Kidney epithelial cell (primary cell): ENCODE measurements at places on chromosomes 16 and 17.

- DNase-seq: no peak
These were observed 583 bp upstream of the ZNF747 start for GRCh38 chr16:30535106-30535776.

DNA sequence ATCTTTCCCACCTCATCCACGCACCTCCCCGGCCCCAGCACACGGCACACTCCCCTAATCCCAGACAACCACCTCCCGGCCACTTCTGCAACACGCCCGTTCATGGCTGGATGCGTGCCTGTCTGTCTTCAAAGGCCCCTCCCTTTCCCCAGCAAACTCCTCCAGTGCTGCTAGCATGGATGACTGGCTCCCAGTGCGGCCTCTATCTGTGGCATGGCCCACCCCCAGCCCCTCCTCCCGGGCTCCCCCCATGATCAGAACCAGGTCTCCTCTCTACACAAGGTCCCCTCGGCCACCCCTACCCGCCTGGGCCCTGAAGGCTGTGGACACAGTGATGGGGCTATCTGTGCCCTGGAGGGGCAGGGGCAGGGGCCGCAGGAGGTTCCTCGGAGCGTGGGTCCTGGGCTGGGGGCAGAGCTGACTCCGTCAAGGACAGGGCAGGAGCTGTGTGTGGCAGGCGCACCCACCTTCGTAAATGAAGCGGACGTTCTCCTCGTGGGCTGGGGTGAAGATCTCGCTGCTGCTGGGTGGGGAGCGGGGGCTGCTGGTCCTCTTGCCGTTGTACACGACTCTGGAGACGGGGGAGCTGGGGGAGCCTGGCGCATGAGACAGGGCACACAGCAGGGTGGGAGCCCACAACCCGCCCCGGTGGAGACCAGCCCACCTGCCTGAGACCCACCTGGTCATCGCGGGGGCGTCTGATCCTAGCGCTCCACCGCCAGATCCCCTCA lies 9.1 kb downstream of the MCRIP1 start:
- DNase-seq: no peak

GRCh38 chr17:6547336-6547735 lies 9.0 kb downstream of the PITPNM3 start:
- no peak for DNase-seq

GRCh38 chr16:28986046-28986445 lies 1.2 kb downstream of the LAT start:
- no peak for DNase-seq

DNA sequence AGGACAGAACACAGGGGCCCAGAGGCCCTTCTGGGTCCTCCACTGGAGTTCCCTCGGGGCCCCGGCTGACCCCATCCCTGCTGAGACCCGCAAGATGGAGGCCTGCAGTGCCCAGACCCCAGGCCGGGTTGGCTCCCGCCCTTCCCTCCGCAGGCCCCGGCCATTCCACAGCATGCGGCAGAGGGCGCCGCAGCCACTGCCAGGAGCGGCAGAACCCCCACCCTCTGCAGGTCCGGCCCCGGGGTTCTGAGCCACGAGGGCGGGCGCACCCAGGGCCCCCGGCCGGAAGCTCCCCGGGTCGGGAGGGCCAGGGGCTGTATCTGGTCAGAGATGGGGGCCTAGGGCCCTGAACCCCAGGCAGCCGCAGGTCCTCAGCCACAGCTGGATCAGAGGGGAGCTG lies 2.4 kb upstream of the PERCC1 start:
- no peak for DNase-seq

GRCh38 chr16:66539623-66540469 lies 10.1 kb downstream of the TK2 start:
- peak; percentile 94 for DNase-seq

DNA sequence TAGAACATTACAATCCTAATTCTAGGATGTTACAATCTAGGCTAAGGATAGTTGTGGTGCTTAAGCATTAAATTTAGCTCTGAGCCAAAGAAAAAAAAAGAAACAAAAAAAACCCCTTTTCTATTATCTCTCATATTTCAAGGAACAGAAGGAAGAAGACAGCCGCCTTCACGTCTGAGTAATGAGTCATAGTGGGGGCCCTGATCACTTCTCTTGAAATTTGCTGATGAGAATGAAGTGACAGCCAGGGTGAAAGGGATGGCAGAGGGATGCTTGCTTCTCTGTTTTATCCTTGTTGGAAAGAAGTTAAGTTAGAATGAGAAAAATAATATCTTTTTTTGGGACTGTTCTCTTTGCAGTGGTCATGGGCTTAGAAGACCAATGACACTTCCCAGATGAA lies 82.6 kb upstream of the MPHOSPH6 start:
- no peak for DNase-seq

- DNase-seq: no peak
These were observed 135.3 kb downstream of the WSCD1 start for GRCh38 chr17:6205525-6205924.

DNA sequence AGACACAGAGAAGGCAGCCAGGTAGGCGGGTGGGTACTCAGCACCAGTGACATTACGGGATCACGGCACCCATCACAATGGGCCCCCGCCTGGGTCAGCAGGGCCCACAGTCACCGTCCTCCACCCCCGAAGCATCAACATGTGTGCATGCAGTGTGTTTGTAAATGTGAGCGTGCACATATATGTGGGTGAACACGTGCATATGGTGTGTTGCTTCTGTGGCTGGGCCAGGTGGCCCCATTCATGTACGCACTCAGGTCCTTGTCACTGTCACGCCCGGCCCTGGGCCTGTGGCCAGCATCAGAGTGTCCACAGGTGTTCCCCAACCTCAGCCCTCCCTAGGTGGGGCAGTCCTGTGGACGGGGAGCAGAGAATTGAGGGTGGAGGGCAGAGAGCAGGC lies 37.1 kb downstream of the TNFRSF13B start:
- DNase-seq: no peak

DNA sequence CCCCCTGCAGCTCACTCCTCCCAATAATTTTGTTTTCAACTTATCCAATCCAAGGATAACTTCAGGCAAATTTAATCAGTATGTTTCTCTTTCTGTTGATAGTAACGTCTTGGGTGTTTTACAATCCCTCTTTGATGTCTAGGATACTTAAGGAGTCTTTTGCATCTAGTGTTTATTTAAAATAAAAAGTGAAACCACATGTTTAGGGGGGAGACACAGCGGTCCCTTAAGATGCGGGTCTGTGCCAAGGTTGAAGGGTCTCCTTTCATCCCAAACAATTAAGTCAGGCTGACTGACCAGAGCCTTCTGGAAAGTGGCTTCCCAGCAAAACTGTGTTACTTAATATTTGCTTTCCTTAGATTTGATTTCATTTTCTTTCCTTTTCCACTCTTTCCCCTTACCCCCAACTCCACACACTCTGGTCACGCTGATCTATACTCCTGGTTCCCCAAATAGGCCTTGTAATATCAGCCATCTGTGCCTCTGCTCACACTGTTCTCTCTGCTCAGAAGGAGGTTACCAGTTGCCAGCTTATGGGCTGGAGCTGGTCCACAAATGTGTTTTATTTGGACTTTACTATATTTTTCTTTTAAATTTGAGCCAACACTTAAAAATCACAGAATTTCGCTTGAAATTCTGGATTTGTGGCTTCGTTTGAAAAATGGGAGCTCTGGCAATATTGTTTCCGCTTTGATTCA lies 11.2 kb downstream of the ANKS4B start:
- DNase-seq: no peak

DNA sequence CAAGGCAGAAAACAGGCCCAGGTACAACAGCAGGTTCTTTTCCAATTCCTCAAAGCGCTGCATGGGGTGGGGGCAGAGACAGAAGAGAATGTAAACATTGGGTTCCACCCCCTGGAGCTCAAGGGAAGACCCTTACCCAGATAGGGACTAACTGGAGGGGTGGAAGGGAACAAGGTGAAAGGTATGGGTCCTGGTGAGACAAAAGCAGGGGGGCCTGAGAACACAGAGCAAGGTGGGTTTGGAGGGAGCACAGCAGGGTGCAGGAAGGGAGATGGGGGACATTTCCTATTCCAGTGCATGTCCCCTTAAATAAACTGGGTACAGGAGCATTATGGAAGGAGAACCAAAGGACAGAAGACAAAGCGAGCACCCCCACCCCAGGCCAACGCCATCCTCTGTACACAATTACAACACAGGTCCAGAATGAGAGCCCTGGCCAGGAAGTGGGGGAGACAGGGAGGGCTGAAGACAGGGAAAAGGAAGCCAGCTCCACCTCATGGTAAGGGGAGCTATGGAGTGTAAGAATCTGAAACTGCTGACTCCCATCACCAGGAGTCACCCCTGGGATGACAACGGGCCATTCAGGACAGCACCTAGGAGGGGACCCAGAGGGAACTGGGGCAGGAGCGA lies 2.1 kb upstream of the CD2BP2 start:
- DNase-seq: no peak

DNA sequence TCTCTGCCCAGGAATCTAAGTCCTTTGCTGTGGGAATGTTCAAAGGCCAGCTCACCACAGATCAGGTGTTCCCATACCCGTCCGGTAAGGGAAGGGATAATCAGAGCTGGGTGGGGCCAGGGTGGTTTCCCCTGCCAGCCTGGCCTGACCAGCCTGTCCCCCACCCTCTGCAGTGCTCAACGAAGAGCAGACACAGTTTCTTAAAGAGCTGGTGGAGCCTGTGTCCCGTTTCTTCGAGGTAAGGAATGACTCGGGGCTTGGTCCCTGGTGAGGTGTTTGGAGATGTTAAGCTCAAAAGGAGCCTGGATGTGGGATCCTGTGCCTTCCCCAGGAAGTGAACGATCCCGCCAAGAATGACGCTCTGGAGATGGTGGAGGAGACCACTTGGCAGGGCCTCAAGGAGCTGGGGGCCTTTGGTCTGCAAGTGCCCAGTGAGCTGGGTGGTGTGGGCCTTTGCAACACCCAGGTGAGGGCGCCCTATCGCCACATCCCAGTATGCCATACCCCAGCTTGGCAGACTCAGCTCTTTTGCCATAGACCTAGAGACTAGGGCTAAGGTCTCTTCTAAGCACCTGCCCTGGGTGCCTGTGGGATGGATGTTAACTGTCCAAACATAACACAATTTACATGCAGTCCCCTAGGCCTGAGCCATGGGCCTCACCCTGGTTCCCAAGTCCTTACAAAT lies 997 bp downstream of the ACADVL start:
- no peak for DNase-seq

GRCh38 chr16:67773099-67773498 lies 33.3 kb downstream of the RANBP10 start:
- no peak for DNase-seq
